ENCODE measurements at places on chromosomes 11 and 22.

- DNase-seq, result no peak
Measured at GRCh38 chr11:34356130-34356529, 1.7 kb downstream of the ABTB2 start.

GRCh38 chr11:128022007-128022368 is 565.4 kb downstream of the ETS1 start:
- no peak for DNase-seq

- DNase-seq, result peak; percentile 67
Measured at GRCh38 chr22:24155627-24156140, 25.6 kb upstream of the SUSD2 start.

GRCh38 chr11:68373815-68374501 is 61.6 kb downstream of the LRP5 start:
- DNase-seq, result no peak

DNA sequence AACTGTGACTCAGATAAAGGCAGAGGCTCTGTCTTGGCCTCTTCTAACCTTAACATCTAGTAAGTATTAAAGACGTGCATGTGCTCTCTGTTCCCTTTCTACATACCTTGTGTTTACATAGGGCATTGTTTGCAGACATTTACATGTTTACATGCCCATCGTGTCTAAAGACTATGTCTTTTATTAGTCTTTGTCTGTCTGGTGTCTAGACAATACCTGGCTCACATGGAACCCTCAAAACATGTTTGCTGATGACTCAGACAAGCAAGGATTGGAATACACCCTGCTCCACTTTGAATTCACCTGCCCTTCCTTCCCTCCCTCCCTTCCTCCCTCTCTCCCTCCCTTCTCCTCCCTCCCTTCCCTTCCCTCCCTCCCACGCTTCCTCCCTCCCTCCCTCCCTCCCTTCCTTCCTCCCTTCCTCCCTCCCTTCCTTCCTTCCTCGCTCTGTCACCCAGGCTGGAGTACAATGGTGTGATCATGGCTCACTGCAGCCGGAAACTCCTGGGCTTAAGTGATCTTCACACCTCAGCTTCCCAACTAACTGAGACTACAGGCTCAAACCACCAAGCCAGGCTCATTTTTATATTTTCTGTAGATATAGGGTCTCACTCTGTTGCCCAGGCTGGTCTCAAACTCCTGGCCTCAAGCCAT is 23.7 kb upstream of the SORL1-AS1 start:
- no peak for DNase-seq

GRCh38 chr22:49076300-49077035 is 751.2 kb downstream of the BRD1 start:
- DNase-seq, result no peak

DNA sequence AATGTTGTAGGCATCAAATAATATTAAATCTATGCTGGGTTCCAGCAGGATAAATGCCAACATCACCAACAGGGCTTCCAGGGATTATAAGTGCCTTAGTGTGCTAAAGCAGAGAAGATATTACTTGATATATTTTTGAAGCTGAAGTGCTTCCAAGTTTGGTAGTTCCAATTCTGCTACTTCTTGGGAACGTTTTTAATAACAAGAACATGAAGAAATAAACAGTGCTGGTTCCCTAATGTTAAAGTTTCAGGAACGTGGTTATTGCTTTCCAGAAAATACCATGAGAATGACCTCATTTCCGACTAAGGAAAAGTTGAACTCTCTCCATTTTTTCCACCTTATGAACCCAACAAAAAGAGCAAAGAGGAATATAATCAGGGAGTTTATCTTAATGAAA is 4.6 kb upstream of the RNF185 start:
- DNase-seq, result no peak

- no peak for DNase-seq
Measured at GRCh38 chr11:64000026-64000739, 13.9 kb downstream of the OTUB1 start.

GRCh38 chr11:27211370-27212127 is 151.5 kb downstream of the CCDC34 start:
- no peak for DNase-seq

- no peak for DNase-seq
Measured at GRCh38 chr11:29333993-29334775, 682.6 kb downstream of the KCNA4 start.

DNA sequence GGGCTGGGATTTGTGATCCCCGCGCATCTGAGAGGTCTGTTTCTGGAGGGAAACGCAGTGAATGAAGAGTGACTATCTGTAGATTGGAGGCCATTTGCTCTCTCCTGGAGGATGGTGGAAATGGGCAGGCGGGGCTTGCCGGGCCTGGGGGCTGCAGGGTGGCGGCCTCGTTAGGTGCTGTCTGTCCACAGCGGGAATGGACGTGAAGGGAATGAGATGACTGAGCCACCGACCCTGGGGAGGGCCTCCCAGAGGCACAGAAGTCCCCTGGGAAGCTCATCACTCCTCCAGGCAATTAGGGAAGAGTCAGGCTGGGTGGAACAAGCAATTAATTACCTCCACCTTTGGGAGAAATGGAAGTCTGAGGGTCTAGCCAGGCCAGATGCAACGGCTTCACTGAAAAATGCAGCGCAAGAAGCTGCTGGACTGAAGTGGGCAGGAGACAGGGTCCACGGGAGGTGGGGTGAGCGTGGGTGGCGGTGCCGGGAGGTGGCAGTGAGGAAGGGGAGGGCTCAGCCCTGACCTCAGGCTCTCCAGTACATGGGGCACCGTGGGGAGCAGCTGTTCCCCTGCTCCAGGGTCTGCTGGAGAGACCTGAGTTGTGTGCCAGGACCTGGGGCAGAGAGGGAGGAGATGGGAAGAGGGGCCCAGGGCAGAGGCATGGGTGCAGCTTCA is 524.5 kb downstream of the BRD1 start:
- DNase-seq, result no peak

GRCh38 chr11:9681583-9682372 is 17.9 kb downstream of the SWAP70 start:
- no peak for DNase-seq

DNA sequence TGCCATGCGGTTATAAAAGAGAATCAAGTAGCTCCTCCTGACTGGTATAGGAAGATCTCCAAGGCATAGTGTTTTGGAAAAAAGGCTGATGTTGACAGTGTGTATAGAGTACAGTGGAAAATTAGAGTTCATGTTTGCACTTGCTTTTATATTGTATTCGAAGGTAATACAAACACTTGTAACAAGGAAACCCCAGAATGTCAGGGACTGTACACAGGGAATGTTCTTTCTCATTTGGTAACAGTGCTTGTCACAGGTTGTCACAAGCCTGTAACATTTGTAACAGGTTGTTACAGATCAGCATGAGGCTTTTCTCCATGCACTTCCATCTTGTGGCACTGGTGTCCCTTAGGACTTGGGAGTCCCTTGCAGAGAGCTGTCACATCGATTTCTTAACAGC is 64.0 kb downstream of the GRK3 start:
- no peak for DNase-seq

- no peak for DNase-seq
Measured at GRCh38 chr11:63874511-63874910, 35.6 kb downstream of the MARK2 start.

DNA sequence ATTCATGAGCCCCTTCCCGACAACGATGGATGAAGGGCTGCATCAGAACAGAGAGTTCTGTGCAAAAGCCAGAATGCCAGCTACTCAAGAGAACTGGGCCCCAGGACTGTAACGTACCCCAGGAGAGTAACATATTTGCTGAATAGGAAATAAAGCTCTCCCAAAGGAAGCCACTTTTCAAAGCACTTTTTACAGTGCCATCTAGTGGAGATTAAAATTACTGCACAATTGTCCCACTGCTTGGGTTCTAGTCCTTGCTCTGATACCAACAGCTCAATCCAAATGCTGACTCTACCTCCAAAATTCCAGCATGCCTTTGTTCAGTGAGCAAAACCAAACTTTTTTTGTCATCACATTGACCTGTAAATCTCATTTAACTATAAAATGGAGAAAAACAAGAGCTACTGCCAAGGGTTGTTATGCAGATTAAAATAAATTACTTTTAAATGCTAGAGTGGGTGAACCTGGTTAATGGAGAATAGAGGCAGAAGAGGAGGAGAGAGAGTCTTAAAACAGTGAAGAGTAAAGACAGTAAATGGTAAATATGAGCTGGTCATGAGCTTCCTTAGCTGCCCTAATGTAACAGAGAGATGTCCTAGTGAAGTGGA is 87.6 kb upstream of the FSHB start:
- DNase-seq, result peak; percentile 40

- no peak for DNase-seq
Measured at GRCh38 chr11:72551571-72551970, 117.2 kb upstream of the CLPB start.

GRCh38 chr11:59716051-59716450 is 2.4 kb upstream of the OR10V1 start:
- no peak for DNase-seq

DNA sequence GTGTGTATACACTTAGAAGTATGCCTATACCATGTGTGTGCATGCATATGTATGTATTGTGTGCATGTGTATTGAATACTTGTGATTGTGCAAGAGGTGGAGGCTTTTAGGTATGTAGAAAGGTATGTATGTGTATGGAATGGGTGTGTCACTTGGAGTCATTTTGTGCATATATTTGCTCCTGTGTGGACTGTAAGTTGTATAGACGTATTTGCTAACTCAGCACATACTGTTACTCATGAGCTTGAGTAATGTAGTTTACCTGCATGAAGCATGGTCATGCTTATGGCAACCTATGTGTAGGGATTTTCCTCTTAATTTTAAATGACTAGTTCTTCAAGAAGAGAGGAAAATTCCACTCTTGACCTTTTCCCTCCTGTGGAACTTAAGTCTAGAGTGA is 507.6 kb upstream of the LARGE1 start:
- no peak for DNase-seq

GRCh38 chr11:41320238-41320637 is 139.2 kb downstream of the LRRC4C start:
- no peak for DNase-seq

GRCh38 chr11:125370561-125371389 is 125.3 kb downstream of the FEZ1 start:
- no peak for DNase-seq

- DNase-seq, result no peak
Measured at GRCh38 chr11:44629732-44630345, 64.4 kb downstream of the CD82 start.

- no peak for DNase-seq
Measured at GRCh38 chr11:17369094-17369493, 17.5 kb downstream of the NCR3LG1 start.

DNA sequence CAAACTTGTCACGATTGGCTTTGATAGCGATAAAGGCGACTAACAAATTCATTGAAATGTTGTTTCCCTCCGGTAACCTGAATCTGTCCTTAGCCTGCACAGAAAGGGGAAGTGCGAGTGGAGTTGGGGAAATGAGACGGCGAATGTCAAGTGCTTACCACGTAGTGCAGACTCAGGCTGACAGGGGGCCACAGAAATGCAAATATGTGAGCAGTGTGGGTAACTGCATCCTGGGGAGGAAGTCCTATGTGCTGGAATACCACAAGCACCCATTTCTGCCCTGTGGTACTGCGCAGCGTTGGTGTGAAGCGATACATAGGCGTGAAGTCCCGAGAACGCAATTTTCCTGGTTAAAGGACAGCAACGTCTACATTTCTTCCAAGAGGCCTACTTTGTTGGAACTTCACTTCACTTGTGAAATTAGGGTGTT is 869 bp upstream of the EIF4ENIF1 start:
- DNase-seq, result peak; percentile 82

DNA sequence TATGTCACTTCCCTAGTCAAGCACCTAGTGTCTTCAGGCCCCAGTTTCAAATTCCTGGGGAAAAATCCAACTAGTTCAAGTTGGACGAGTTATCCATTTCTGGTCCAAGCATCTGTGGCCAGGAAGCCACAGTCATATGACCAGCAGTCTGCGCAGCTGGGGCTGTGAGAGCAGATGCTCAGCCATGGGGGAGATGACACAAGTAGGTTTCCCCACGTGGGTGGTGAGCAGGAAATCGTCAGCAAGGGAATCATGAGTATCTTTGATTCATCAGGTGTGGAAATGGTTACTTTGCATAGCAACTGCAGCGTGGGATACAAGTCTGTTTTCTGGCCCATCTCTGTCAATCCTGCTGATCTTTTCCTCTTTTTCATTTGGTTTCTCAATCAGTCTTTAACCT is 185.3 kb downstream of the C11orf91 start:
- no peak for DNase-seq

DNA sequence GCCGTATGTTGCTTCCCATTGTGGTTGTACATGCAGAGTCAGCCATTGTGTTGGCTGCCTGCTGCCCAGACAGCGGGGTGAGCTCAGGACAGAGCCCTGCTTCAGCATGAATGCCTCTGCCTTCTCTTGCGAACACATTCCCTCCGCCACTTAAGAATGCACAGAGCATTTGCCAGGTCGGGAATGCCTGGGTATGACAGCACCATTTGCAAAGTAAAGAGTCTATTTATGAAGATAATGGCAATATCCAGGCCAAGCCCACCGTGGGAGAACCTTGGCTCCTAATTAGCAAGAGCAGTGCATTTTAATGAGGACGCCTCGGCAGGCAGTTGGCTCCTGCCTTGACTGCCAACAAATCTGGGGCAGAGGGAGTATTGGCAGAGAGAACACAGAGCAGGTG is 62.5 kb upstream of the SORL1 start:
- no peak for DNase-seq

GRCh38 chr11:31714840-31715239 is 96.3 kb downstream of the PAX6 start:
- no peak for DNase-seq

- no peak for DNase-seq
Measured at GRCh38 chr11:72111300-72112142, 974 bp downstream of the ANAPC15 start.

GRCh38 chr11:4393858-4394223 is 339 bp upstream of the TRIM21 start:
- no peak for DNase-seq

- DNase-seq, result no peak
Measured at GRCh38 chr11:73219396-73220285, 1.6 kb downstream of the P2RY2 start.

DNA sequence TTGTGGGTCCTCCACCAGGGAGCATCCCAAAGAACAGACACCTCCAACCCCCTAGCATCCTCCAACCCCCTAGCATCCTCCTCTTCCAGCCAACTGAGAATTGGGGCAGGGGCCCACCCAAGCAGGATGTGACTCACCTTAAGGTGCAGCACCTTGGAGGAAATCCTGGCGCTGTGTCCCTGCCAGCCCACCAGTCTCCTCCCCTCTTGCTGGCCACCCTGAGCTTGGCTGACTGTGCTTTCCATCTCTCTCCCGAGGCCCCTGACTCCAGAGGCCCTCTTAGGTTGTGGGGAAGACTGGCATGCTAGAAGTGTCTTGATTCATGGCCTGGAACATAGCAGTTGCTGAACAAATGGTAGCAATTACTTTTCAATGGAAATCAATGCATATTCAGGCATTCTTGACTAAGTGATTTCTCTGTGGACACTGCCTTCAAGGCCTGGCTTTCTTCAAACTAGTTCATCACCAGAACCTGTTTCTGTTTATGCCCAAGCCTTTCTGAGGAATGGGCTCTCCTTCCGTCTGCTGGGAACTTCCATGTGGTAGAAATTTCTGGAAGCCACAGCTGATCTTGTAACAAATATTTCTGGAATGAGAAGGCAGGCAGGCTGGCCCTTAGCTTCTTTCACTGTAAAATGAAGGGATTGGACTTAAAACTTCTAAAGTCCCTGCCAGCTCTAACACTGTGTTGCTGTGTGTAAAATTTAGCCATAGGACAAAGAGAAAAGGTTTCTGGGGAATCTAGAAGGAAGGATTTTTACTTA is 60.5 kb downstream of the CEP164 start:
- DNase-seq, result no peak

- DNase-seq, result no peak
Measured at GRCh38 chr22:32058656-32059260, 15.7 kb downstream of the SLC5A1 start.

GRCh38 chr22:50276143-50276542 is 6.0 kb upstream of the MAPK11 start:
- DNase-seq, result no peak

Data from KG1 (cell line).